ENCODE measurements at places on chromosomes 11 and 22. TPM values are rescaled to one million over a fixed set of nuclear protein-coding genes. Genes with fewer than 3 reads are reported as not detected.

The PSMC3 gene
- 148 TPM for polyA plus RNA-seq

- DNase-seq = no peak
Measured at GRCh38 chr22:44391481-44392445, 79.0 kb upstream of the SHISAL1 start.

DNA sequence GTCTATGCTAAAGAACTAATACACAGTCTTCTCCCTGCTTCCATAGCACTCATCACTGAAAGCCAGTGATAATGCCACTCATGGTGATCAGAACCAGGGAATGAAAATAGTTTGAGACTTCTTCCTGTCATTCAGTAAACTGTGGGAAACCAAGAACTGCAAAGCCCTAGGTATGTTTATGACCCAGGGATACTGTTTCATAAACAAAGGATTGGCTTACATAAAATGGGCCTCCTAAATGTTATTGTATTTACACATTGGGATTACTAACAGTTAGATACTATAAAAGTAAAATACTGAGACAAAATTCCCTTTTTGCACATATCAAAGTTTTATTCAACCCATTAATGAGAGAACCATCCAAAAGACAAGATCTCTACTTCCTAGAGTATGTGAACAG lies 21.3 kb upstream of the CWF19L2 start:
- no peak for DNase-seq

- no peak for DNase-seq
Measured at GRCh38 chr22:50084614-50085021, 608 bp downstream of the MLC1 start.
